LHCN-M2 (cell line): ENCODE measurements at places on chromosomes 6 and 20. TPM values are rescaled to one million over a fixed set of nuclear protein-coding genes. Genes with fewer than 3 reads are reported as not detected.

Gene POM121L2
- total RNA-seq = not detected in 2 replicates

Gene CRIP3
- not detected in 2 replicates for total RNA-seq

Gene ALDH5A1
- 0.57 and 0.77 TPM in 2 replicates for total RNA-seq

Gene MAP7
- total RNA-seq = 0.06 TPM in 2 replicates

Gene MATN4
- 0.23 TPM in 1 of 2 replicates, not detected in the other for total RNA-seq
